CD4-positive, alpha-beta T cell treated with Interleukin-1 beta for 1 hour (primary cell): ENCODE measurements at places on chromosomes 1 and 21.

DNA sequence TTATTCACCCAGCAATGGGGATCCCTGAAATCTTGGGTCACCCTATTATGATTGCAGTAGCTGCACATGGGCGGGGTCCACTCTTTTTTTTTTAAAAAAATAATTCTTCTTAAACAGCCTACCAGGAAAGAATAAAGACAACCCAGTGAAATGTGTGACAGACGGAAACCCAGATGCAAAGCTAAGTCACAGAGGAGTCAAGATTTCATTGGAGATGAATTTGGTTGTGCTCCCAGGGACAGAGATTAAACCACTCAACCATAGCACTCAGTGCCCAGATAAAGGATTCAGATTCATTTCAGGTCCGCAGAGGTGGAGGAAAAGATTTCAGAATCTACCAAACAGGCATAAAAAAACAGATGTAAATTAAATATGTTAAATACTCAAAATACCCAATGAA, 583.5 kb upstream of the ZP4 start:
- no peak for DNase-seq

- DNase-seq: no peak
These were observed 28.4 kb upstream of the LHX4 start for GRCh38 chr1:180201451-180202200.

DNA sequence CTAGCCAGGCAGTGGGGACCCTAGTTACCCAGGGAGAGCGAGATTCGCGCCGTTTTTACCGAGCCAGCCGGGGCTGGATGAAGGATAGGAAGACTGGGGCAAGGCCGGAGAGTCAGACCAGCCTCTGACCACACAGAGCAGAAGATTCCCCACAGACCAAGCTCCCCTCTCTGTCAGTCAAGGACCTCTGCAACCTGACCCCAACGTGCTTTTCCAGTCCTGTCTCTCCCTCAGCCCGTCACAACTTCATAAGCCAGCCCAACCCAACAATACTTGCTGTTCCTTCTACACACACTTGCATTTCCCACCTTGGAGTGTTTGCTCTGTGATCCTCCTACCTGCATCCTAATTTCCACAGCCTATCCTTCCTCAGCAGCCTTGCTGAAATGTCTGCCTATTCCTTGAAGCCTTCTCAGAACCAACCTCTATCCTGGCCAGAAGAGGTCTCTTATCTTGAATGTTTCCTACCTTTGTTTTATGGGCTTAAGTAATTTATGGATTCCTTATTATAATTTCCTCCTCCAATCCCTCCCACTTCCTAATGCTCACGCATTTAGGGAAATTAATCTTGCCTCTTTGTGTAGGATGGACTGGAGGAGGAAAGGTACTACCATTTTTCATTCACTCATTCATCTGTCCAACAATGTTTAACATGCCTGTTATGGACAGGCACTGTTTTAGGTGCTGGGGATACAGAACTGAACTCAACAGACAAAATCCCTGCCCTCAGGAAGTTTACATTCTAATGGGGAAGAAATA, at the start of gene GSTM3:
Gene GSTM3, minus strand, starts transcription at position 424 of the 759 bp plus-strand sequence. CDS start 751 bp downstream, outside the sequence.
- DNase-seq: no peak

GRCh38 chr1:7389906-7390603, 381.0 kb upstream of the VAMP3 start:
- DNase-seq: no peak

DNA sequence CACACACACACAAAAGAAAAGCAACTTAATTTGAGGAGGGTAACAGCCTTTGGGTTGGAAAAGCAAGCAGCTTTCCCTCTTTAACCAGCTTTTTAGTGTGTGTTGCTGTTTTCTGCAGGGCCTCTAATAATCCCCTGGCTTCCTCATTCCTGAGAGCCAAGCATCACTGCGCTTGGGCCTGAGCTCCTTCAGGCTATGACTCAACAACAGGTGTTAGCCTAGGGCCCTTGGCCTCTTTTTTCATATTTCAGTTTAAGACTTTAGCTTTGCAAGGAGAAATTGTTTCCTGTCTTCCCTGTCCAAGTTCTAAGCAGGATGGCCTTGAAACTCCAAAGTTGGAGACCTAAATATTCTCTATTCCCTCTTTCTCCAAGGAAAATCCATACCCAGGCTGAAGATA, 26.2 kb upstream of the SNX27 start:
- no peak for DNase-seq

DNA sequence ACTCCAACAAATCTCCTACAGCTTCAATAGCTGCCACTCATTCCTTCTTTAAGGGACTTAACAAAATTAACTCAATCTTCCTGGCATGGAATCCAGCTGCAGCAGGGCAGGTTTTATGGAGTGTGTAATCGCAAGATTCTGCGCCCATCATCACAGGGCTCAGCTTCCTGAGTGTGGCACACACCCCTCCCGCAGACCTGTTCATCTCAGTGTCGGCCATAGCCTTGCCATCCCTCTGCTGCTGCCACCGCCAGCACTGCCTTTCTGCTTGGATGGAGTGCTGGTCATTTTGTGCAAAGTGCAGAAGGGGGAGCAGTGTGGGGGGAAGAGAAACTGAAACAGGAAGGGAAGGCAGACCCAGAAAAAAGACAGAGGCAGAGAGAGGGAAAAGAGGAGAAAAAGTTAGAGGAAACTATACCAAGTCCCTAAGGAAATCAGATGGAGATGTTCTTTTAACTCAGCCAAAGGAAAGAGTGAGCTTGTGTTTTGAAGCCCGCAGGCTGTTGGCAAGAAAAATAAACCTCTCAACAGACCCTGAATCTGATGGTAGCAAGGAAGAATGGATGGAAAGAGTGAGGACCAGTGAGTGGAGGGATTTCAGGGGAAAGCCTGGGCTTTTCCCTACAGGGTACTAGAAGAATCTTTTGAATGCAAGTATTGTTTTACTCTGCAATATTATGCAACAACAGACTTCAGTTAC, 324.2 kb downstream of the SEC16B start:
- no peak for DNase-seq

- no peak for DNase-seq
These were observed 31.9 kb downstream of the MTARC1 start for GRCh38 chr1:220818421-220819173.

GRCh38 chr1:15483971-15484370, 8.1 kb downstream of the CELA2B start:
- no peak for DNase-seq

DNA sequence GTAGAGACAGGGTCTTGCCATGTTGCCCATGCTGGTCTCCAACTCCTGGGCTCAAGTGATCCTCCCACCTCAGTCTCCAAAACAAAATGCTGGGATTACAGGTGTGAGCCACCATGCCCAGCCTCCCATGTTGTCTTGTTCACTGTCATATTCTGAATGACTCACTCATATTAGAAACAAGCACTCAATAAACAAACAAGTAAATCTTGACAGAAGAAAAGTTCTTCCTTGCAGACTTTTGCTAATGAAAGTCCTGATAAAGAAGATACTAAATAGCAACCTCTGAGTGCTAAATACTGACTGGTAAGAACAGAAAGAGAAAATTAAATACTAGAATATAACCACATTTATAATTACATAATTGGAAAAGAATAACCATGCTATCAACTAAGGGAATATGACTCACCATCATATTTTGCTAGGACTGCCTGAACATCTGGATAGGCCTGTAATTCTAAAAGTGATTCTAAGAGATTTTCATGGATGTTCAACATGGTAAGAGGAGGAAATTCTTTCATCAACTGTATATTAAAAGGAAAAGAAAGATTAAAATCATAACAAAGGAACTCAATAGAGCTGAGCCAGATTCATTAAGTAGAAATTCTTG, 37.3 kb downstream of the ST7L start:
- no peak for DNase-seq
